HFFc6 (cell line): ENCODE measurements at places on chromosomes 1 and 21. TPM values are rescaled to one million over a fixed set of nuclear protein-coding genes. Genes with fewer than 3 reads are reported as not detected.

DNA sequence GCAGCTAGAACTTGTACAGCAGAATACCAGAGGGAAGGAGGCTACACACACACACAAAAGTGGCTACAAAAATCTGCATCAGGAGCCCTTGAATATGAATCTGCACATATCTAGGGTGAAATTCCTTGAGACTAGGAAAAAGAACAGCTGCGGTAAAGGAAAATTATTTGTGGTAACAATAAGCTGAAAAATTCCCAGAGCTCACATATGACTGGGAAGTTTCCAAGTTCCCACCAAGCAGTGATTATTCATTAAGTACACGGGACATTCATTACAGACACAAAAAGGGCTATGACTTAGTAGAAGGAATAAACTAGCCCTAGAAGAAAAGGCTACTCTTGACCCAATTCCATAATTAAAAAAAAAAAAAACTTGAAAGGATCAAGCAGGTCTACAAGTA, 149.5 kb upstream of the BACE2 start:
- no peak for DNase-seq

Gene GBP4
- total RNA-seq, result 0.18 to 0.45 TPM (median 0.20 TPM) in 3 replicates

GRCh38 chr1:61636376-61636775, 88.6 kb downstream of the TM2D1 start:
- DNase-seq, result no peak

GRCh38 chr1:32040711-32041110, 27.0 kb downstream of the KHDRBS1 start:
- DNase-seq, result no peak

DNA sequence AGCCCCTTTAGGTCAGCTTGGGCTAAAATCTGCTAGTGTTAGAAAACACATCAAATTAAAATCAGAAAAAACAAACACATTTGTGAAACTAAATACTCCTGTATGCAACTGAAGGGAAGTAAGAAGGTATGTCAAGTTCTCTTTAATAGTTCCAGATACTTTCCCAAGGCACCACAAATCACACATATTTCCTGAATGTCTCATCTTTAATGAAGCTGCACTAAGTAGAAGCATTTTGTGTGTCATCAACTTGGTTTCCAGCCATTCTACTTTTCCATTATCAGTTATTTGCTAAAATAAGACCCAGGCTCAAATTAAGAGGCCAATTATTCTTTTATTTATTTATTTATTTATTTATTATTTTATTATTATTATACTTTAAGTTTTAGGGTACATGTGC, 34.7 kb downstream of the CRB1 start:
- DNase-seq, result peak; percentile 67
